ENCODE measurements at places on chromosomes 5 and 9.

GRCh38 chr5:73766902-73767301, 140.9 kb downstream of the ARHGEF28 start:
- DNase-seq = no peak

GRCh38 chr5:72711351-72711750, 105.1 kb upstream of the TNPO1 start:
- no peak for DNase-seq

- DNase-seq = no peak
These were observed 1.4 kb downstream of the FAM169A start for GRCh38 chr5:74864823-74865222.

GRCh38 chr5:111454776-111455175, 57.6 kb downstream of the STARD4 start:
- no peak for DNase-seq

GRCh38 chr5:149002761-149003689, 59.8 kb downstream of the SH3TC2 start:
- no peak for DNase-seq

- DNase-seq = peak; percentile 29
These were observed 11.1 kb upstream of the CDC42SE2 start for GRCh38 chr5:131252824-131253171.

- DNase-seq = no peak
These were observed 486.8 kb upstream of the WWC1 start for GRCh38 chr5:167804512-167805220.

- no peak for DNase-seq
These were observed 54.9 kb upstream of the GRAMD2B start for GRCh38 chr5:126368239-126368812.

- no peak for DNase-seq
These were observed 16.5 kb upstream of the DMRT3 start for GRCh38 chr9:959914-960313.

DNA sequence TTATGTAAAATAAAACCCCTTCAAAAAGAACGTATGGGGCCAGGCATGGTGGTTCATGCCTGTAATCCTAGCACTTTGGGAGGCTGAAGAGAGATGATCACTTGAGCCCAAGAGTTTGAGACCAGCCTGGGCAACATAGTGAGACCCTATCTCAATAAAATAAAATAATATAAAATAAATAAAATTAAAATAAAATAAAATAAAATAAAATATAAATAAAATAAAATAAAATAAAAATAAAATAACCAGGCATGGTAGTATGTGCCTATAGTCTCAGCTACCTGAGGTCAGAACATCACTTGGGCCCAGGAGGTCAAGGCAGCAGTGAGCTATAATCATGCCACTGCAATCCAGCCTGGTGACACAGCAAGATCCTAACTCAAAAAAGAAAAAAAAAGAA, 185.1 kb downstream of the EPB41L4A start:
- no peak for DNase-seq

DNA sequence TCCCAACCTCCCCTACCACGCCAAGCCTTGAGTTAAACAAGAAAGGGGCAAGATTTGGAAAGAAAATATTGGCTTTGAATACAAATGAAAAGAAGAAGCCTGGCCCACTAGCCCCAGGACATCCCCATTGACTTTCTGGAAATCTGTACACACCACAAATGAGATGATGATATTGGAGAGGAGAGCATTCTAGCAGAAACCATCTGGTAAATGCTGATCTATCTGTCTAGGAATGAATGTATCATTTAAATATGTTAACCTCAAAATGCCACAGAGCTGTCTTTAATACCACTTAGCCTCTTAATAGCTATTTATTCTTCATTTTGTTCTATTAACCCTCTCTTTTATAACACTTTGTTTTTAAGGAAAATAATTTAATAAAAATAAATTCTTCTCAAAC, 270.2 kb upstream of the PDE4D start:
- DNase-seq = no peak

- DNase-seq = no peak
These were observed 605.4 kb downstream of the DNAH5 start for GRCh38 chr5:13339093-13339492.
